ENCODE measurements at places on chromosomes 7 and 10. TPM values are rescaled to one million over a fixed set of nuclear protein-coding genes. Genes with fewer than 3 reads are reported as not detected.

LSM8 gene
- total RNA-seq: 36.9 TPM

DNA sequence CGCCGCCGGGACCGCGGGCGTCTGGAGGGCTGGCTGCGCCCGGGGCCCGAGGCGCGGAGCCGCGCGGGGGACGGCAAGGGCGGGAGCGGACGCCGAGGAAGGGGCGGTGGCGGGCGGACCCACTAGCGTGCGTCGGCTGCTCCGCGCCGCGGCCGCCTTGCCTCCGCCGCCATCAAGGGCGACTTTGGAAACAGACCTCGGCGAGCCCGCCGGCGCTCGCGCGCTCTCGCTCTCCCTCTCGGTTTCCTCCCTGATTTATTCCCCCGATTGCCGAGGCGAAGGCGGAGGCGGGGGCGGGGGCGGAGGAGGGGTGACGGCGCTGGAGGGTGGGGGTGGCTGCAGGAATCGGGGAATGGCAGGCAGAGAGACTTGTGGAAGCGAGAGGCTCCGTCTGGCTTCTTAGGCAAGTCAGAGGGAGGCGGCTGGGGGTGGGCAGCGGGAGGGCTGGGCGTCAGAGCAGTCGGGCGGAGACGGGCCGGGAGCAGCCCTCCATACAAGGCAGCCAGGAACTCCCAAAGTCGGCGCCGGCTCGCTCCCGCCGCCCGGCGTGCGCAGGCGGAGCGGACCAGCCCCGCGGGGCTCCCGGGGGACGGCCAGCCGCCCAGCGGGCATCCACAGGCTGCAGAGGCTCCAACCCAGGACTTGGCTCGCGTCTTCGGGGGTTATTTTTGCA lies at the start of gene CACNA2D1:
Gene CACNA2D1, minus strand, starts transcription at position 231 of the 673 bp plus-strand sequence.
- peak; percentile 86 for DNase-seq

DNA sequence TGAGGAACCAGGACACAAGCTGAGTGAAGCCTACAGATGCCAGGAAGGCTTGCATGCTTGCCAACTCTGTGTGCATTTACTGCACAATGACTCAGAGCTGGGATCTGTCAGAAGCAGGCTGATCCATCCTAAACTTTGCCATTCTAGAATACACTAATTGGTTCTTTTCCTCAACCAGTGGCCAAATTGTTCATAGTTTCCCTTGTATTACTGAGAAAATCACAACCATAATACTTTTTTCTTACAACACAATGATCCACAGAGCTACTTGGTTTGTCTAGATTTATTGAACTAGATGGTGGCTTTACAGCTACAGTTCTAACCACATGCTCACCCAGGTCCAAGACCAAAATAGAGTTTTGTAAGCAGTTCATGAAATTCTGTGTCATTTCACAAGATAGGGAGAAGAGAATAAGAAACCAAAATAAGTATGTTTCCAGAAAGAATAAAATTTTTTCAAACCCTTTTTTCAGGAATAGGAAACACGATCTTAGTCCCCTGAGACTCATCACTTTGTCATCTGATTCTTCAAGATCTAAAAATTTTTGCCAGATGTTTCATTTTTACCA lies 21.0 kb upstream of the LRRC17 start:
- no peak for DNase-seq

DNA sequence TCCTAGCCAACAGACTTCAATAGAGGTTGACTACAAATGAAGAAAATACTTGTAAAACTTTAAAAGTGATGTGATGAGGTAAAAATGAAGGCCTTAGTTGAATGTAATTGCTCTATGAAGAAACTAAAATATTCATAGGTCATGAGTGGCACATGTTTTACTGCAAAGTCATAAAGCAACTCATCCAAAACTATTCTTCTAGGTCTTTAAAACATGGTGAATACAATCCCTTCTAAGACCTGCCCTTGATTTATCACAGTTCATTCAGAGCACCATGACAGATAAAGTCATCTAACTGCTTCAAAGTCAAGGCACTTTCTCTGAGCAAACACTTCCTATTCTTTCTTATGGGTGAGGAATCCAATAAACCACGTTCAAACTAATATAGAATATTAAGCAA lies 713.5 kb downstream of the SORCS1 start:
- no peak for DNase-seq

GRCh38 chr10:20128811-20129210 lies 312.6 kb downstream of the PLXDC2 start:
- no peak for DNase-seq

OPTN gene
- 118 TPM for total RNA-seq

GBF1 gene
- total RNA-seq: 39.5 TPM

- no peak for DNase-seq
Measured at GRCh38 chr10:36677431-36677768, 448.0 kb upstream of the ANKRD30A start.

DNA sequence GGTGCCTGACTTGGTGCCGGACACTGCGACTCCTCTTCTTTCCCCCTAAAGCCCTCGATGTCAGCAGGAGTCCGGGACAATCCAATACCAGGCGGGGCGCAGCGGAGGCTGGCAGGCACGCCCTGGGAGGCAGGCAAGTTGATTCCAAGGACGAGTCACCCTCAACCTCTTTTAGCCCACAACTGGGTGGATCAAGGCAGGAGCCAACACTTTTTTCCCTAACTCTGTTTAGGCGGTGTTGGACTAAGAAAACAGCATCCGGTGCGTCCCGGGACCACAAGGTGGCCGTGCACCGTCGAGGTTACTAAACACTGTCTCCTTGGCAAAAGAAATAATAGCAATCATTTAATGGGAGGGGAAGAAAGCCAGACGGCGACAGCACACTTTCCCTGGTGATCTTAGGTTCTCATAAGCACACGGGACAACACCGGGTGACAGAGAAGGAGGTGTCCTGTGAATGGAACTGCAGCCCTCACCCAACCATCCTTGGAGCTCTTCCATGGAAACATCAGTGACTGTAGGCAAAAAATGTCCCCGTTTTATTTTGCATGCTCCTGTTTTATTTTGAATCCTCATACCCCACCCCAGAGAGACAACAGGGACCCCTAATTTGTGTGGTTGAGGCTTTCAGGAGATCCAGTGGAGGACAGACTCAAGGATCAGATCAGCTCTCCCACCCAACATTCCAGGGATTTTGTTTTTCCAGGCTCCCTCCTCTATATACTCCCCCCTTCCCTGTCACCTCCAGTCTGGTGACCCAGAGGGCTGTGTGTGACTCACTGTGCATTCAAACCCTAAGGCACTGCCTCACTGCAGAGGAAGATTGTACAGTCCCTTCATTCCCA lies 1.3 kb upstream of the CALCR start:
- no peak for DNase-seq

DNA sequence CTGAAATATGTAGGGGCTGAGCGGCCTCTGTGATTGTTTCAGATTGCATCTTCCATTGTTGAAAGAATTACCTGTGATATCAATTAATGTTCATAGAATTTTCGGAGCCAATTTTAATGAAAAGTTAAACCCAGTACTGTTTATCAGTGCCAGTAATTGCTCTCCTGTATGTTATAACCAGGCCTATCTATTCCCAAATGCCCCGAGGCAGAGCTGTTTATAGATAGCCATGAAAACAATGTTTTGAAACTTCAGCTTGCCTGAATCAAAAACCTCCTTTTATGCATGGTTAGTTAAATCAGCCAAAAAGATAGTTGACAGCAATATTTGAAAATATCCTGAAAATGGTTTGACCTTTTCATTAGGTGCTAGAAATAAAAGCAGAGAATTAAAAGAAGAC lies 50.1 kb upstream of the HDAC9 start:
- DNase-seq: no peak

DNA sequence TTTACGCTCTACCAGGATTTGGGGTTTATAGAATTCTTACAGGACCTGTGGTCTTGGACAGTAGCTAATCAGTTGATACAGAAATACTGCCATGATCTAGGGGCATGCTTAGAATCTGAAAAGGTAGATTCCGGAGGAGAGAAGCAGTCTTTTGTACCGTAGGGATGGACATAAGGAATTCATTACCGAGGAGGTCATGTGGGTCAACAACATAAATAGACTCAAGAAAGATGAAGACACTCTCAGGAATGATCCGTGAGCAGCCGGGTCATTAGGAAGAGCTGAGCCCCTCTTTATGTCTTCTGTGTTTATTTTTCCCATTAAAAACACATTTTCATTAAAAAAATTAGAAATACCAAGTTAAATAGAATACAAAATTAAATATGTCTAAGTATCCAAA lies 160.1 kb upstream of the TNS3 start:
- DNase-seq: no peak

DNA sequence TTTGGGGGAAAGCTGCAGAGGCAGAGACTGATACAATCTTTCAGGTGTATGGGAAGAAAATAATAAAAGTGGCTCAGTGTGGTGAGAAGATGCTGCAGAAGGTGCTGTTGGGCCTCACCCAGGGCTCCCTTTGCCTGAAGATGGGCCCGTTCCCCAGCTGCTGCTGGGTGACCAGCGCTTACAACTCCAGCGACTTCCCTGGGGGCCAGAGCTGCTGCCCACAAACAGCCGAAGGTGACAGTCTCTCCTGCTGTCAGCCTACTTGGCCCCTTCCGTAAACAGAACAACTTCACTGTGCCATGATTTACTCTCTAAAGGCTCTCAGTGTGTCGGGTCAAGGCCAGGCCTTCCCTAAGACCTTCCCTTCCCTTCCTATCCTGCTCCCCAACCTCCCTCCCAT lies 93.6 kb upstream of the PCBD1 start:
- no peak for DNase-seq

DNA sequence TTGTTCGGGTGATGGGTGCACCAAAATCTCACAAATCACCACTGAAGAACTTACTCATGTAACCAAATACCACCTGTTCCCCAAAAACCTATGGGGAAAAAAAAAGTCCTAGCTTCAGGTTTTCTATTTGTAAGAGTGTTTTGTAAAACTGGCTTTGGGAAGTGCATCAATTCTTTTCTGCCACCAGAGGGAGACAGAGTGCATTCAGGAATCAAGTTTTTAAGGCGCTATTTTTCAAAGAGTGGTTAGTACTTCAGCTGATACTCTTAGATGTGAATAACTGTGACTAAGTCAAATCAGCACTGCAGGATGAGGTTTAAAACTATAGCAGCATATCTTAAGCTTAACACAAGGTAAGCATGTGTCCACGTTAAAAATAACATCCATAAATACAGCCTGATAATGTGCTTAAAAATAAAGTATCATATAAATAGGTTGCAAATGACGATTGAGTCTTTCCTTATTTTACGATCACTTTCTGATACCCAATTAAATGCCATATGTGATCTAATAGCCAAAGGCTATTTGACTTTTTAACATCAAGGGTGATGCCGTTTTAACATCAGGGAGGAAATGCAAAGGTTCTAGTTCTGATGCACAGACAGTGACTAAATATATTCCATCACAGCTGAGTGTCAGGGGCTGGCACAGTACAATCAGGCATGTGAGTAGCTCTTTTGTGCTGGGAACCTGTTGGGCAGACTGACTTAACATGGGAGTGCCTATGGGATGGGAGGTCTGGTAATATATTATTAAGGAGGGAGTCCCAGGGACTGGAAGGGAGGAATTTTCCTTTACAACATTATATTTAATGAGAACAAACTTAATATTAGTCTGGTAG lies 10.6 kb upstream of the LYZL2 start:
- no peak for DNase-seq

- DNase-seq: no peak
Measured at GRCh38 chr7:92634205-92634604, 44.0 kb upstream of the FAM133B start.

- DNase-seq: no peak
Measured at GRCh38 chr7:30070052-30070451, 41.8 kb downstream of the PLEKHA8 start.

GRCh38 chr7:142228537-142229104 lies 29.2 kb downstream of the PRSS58 start:
- DNase-seq: no peak

GRCh38 chr7:123533929-123534382 lies 439 bp downstream of the IQUB start:
- DNase-seq: no peak

GRCh38 chr10:72625276-72625607 lies 637 bp downstream of the MICU1 start:
- DNase-seq: no peak

PHKG1 gene
- 2.7 TPM for total RNA-seq

GIMAP1 gene
- 8.5 TPM for total RNA-seq

GRCh38 chr7:79523436-79523835 lies 70.0 kb upstream of the MAGI2 start:
- no peak for DNase-seq

- DNase-seq: no peak
Measured at GRCh38 chr10:32059472-32059871, 3.2 kb upstream of the KIF5B start.

- DNase-seq: no peak
Measured at GRCh38 chr7:82810558-82811259, 352.0 kb downstream of the PCLO start.
